ENCODE measurements at places on chromosomes 12 and 14.

DNA sequence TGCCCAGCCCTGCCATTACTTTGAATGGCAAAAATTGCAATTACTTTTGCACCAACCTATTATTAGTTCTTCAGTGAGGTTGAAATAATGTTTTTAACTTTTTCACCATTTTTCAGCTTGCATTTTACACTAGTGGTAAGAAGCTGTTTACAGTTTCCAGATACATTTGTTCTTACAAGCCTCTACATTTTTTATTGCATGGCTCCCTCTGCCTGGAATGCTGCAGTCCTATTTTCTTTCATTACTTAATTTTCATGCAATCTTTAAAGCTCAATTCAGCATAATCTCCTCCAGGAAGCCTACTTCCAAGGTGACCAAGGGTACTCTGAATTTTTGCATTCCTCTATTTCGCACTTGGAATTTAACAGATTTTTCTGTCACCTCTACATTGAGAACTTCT lies 33.4 kb downstream of the CCER1 start:
- no peak for DNase-seq

DNA sequence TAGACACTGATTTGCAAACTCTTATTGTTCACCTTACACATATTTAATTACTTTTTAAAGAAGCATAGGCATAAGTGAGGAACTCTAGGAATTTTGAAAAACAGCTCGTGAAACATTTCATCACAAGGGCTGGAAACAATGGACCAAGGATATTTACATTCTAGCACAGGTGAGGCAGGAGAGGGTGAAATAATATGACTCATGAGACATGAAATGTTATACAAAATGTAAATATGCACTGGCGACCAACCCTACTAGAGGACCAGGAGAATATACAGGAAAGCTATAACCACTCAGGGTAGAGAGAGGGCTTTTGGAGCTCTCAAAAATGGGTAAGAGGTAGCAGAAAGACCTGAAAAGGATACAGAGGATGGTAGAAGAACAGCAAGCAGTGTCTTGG lies 115.3 kb downstream of the PTGER2 start:
- no peak for DNase-seq

- DNase-seq, result peak; percentile 57
Observed at GRCh38 chr14:52069307-52070050, 620 bp upstream of the NID2 start.

- DNase-seq, result no peak
Observed at GRCh38 chr14:73877790-73878189, 8.9 kb upstream of the ZNF410 start.

DNA sequence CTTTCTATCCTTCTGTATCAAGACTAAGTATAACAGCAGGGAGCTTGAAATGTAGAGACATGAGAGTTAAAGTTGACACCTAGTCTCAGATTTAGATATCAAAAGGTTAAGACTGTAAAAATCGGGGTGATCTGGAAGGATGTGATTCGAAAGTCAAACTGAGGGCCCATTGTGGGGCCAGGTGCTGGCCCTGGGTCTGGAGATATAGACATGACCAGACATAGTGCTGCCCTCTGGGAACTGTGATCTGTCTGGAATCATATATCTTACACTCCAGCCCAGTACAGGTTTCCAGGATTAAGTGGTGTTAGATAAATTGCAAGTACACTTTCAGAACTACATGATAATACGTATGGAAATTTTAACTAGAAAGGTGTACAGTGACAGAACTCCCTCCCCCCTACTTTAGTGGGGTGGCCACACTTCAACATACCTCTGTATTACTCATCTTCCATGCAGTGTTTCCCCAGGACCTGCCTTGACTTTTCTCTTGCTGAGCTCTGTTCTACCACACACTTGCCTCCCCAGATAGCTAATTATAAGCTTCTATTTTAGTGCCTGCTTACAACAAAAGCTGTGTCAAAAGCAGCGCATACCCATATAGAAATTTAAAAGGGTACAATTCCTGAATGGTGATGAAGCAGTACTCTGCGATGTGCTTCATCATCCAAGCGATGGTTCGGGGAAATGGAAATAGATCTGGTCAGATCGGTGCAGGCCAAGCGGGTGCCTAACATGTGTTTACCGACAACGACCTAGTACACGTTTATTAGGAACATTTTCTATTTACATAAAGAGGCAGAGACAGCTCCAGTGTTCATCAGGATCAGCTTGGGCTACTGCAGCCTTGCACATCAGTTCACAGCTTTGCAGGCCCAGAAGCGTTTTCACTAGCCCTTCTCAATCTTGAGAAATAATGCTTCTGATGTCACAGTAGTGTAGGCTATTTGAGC lies 68.7 kb downstream of the ARF6 start:
- no peak for DNase-seq

Measured in uterus (tissue), 4 donors.